ENCODE measurements at places on chromosomes 12 and 14. TPM values are rescaled to one million over a fixed set of nuclear protein-coding genes. Genes with fewer than 3 reads are reported as not detected.

GRCh38 chr12:6120796-6121473 lies 3.5 kb downstream of the VWF start:
- DNase-seq, result no peak

DNA sequence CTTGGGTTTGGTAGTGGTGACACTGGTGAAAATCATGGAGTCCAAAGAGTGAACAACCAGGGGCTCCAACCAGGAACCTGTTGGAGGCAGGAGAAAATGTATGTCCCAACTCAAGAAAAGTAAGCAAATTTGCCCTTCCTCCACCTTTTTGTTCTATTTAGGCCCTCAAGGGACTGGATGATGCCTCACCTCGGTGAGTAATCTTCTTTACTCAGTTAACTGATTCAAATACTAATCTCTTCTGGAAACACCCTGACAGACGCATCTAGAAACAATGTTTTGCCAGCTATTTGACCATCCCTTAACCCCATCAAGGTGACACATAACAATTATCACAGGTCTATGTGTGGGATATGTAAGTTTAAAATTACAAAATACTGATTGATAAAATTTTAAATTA lies 272.4 kb upstream of the FOXG1 start:
- no peak for DNase-seq

- no peak for DNase-seq
Observed at GRCh38 chr14:52878469-52878868, 72.4 kb downstream of the FERMT2 start.

Gene MBIP
- 14.4 TPM for total RNA-seq

DNA sequence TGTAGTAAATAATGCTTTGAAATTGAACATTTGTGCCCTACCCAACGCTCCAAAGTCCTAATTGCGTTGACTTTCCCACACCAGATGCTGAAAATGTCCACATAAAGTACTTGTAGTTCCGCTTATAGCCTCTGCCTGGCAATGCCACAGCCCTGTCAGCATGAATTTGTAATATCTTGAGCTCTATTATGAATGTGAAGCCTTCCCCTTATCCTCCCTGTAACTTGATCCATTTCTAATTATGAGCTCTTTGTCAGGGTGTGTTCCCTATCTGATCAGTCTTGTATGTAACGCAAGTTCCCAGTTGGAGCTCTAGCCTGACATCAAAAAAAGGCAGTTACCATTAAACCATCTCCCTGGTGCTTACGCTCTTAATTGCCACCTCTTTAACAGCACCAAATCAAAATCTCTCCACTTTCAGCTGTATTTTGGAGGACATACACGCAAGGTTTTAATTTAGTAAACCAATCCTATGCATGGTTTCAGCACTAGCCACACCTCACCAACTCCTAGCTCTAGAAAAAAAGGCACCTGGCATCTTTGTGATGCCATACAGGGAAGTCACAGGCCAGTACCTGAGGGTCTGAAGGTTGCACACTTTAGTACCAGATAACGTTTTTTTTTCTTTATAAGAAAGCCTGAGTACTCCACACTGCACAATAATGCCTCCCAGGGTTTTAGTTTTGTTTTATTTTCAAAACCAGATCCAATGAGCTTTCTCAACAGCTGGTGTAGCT lies 69.3 kb downstream of the EEA1 start:
- no peak for DNase-seq

GRCh38 chr12:69459477-69459876 lies 10.7 kb upstream of the FRS2 start:
- DNase-seq, result no peak

GRCh38 chr12:84056-84455 lies 17.5 kb downstream of the IQSEC3 start:
- DNase-seq, result no peak

- no peak for DNase-seq
Observed at GRCh38 chr14:22178333-22178839, 410.6 kb downstream of the DAD1 start.

GRCh38 chr12:43653289-43653915 lies 101.4 kb upstream of the ADAMTS20 start:
- DNase-seq, result no peak

GRCh38 chr12:54383041-54383609 lies 1.4 kb downstream of the ZNF385A start:
- peak; percentile 79 for DNase-seq

- DNase-seq, result no peak
Observed at GRCh38 chr12:92398565-92399309, 253.1 kb upstream of the BTG1 start.

- DNase-seq, result no peak
Observed at GRCh38 chr12:49297695-49298060, 2.7 kb downstream of the PRPH start.

DNA sequence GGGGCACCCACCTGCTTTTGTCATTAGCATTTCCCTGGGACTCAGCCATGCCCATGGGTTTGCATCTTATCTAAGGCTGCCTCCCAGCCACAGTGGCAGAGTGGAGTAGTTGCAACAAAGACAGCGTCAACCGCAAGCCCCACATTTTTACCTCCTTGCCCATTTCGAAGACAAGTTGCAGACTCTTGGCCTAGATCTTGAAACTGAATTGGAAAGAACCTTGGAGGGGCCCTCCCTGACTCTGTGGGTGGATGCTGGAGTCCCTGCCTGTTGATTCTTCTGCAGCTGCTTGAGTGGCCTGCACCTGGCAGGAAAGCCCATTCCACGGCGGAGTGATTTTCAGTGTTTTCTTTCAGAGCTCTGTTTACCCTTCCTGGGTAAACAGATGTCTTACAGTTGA lies 309.0 kb downstream of the VRK1 start:
- no peak for DNase-seq

DNA sequence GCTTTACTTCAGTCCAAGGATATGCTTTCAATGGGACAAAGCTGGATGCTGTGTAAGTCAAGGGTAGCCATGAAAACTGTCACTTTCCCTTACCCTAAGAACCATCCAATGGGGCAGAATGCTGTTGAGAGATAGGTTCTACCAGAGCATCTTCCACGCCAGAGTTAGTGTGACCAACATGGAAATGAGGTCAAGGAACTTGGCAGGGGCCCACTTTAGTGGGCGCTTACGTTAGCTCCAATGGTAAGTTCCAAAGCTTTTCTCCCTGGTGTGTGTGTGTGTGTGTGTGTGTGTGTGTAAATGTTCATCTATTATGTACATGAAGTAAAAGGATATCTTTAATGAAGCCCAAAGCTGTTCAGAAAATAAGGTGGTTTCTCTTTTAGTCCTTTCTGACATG lies 124.1 kb downstream of the GTF2A1 start:
- no peak for DNase-seq

Gene OTOGL
- total RNA-seq, result not detected

DNA sequence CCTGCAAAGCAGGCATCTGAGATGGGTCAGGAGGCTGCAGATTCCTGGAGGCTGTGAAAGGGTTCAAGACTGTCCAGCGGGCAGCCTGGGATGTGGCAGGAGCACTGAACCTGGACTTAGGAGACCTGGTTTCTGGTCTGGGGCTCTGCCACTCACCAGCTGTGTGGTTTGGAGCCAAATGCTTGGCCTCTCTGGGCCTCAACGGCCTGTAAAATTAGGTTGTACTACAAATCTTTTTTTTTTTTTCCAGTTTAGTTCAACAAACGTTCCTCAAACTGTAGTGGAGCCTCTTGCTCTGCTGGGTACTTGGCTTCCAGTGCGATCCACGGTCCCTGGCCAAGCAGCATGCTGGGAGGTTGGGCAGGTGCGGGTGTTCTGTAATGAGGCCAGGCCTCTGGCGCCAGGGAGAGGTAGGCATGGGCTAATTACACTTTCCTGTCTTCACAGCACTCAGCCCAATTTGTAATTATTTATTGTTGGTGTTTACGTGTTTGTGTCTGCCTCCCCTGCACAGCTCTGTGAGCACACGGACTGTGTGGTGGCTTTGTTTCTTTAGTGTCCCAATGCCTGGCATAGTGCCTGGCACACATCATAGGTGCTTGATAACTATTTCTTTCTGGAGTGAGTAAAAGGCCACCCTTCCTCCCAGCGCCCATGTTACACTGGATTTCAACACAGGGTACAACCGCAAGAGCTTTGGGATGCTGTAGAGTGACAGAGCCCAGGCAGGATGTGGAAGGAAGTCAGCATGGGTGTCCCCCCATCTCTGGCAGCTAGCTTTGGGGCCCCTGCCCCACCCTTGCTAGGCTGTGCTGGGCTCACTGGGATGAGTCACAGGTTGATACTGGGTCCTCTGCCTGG lies 5.8 kb upstream of the KRT80 start:
- DNase-seq, result no peak

DNA sequence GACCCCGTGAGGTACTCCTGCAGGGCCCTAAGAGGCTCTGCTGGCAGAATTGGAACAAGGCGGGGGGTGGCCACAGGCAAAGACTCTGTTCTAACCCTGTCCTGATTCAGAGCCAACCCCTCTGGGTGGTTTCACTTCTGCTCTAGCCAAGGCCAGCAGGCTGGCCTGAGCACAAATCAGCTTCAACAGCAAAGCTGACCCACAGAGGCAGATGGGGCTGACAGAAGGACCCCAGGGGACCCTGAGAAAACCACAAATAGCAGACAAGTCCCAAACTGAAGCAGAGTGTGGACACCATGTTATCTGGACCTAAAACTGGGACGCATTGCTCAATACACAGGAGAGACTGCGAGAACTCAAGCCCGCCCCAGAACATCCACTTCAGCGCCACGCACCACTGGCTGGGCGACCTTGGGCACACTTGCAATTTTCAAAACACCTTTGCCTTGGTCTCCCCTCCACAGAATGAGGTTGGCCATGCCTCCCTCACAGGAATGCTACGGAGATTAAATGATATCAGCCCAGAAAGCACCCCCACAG lies 76.4 kb upstream of the DICER1 start:
- DNase-seq, result no peak

DNA sequence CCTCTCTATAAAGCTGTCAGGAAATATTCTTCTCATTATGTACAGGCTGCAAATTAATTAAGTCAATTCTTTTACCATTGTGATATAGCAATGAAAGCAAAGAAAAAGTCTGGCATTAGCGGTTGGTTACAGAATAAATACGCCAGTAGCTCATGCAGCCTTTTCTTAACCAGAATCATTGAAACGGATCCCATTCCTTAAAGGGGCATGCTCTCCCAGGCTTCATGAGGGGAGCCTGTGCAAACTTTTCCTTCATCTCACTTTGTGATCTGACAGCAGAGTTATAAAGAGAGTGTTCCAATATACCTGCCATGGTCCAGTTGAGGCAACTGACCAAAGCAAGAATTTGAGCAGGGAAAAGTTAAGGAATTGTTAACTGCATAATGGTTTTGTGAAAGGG lies 337.7 kb downstream of the EMP1 start:
- DNase-seq, result no peak

DNA sequence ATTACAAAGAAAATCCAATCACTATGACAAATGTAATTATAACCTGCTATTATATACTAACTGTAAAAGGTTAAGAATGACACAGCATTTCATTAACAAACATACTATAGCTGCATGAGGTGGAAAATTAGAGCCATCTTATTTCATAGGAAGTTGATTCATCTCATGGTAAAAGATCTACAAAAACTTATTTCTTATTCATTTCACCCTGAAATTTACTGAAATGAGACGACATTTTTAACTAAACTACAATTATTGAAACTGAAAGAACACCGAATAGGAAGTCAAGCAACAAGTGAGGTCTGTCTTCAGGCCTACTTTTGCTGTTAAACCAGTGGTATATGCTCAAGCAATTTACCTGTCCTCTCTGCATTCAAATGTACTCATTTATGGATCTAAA lies 87.2 kb downstream of the CEP83 start:
- DNase-seq, result no peak

DNA sequence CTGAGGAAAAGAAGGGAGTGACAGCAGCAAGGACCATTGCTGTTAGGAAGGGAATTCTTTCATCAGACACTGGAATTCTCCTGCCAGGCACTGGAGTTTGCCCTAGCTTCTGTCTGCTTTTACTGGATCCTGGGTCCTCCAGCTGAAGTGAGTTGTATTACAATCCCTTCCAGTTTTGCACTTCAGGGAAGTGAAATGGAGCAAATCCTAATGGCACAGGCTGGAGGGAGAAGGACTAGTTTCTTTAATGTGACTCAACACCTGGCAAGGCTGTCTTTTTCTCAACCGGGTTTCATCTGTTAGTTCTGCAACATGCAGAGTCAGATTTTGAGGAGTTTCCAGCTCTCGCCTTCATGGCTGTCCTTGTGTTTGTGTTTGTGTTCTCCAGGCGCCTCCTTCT lies 45.8 kb downstream of the ETV6 start:
- DNase-seq, result no peak

DNA sequence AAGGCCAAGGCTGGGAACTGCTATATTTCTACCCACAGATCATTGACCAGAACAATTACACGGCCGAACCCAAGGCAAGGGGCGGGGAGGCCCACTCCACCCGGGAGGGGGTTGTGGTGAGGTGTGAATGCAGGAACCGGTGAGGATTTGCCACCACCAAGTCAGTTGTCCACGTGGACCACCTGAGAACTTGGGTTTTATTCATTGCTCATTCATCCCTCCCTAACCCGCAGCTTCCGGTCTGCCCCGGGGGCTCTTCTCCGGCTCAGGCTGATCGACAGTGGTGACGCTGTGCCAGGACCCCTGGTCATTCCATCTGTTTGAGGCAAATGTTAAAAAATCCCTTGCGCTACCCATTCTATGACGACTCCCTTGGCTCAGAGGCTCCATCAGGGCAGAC lies 127.7 kb upstream of the RTL1 start:
- DNase-seq, result no peak

GRCh38 chr14:101199028-101199770 lies 295.7 kb upstream of the RTL1 start:
- no peak for DNase-seq

Gene SLC2A14
- 7.4 TPM for total RNA-seq

Gene BCL2L14
- not detected for total RNA-seq

Gene TAS2R42
- total RNA-seq, result not detected

Gene ITGB7
- total RNA-seq, result 3.5 TPM

DNA sequence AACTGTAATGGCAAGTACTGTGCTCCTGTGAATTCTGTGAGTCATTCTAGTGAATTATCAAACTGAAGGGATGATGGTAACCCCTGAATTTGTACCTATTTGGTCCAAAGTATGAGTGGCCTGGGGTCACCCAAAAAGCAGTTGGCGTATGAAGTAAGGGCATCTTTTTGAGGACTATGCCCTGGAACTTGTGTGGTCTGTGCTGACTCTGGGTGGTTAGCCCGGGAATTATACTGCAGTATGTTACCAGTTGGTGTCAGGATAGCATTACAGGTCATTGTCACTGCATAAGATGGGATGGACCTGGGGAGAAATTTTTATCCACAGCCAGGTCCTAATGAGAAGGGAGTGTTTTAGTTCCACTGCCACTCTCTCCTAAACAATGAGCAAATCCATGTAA lies 174.7 kb downstream of the SSPN start:
- DNase-seq, result no peak

GRCh38 chr12:127223731-127224130 lies 1043.2 kb upstream of the TMEM132C start:
- no peak for DNase-seq

- DNase-seq, result no peak
Observed at GRCh38 chr14:24150993-24151392, 3.7 kb downstream of the RNF31 start.
